Activated T-helper 1 cell treated with anti-CD3 and anti-CD28 coated beads, Interleukin-12 subunit alpha, Interleukin-12 subunit beta, Interleukin-2, Interleukin-4 antibody, amounts not matched to agents 30 ng/mL and 10 ng/mL and 1 ng/mL, durations not matched to agents 14 hours and 24 hours and 36 hours (primary cell): ENCODE measurements at places on chromosomes 5 and 9. TPM values are rescaled to one million over a fixed set of nuclear protein-coding genes. Genes with fewer than 3 reads are reported as not detected.

GRCh38 chr9:128913995-128914772, 6.6 kb upstream of the PHYHD1 start:
- DNase-seq, result no peak

DNA sequence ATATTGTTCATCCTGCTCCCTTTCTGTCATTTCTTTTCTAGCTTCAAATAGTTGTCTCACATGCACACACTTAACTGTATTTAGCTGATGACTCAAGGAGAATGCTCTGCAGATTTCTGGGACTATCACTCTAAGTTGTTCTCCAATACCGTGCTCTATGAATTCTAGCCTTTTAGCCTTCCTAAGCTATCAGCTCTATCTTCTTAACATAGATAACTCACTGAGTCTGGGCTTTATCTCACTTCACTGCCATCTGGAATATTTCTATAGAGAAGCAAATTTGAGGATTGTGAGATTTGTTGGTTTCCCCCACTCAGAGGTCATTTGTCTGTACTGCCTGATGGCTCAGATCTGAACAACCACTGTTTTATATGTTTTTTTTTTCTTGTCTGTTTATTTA, 369.7 kb downstream of the TUSC1 start:
- DNase-seq, result no peak

Gene HTR1A
- total RNA-seq, result not detected in 2 replicates

DNA sequence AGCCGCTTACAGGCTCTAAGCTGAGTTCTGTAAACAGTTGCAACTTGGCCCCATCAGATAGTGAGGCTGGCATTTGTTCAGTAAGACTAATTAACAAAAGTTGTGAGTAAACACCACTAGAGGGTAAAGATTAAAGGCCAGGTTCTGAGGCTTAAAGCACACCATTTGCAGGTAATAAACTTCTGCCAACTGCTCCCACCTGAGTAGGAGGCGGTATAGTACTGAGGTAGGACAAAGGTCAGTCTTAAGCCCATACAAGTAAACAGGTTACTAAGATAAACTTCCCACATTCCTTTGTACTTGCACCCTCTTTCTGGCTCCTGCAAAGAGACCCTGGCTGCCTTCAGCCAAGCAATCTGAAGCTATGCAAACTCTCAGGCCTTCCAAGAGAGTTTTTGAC, 419.6 kb downstream of the DNAH5 start:
- DNase-seq, result no peak

GRCh38 chr5:68759593-68759992, 334.2 kb upstream of the SLC30A5 start:
- DNase-seq, result no peak

- DNase-seq, result no peak
Observed at GRCh38 chr9:116705531-116705930, 18.4 kb downstream of the TRIM32 start.
